ENCODE measurements at places on chromosomes 1 and 21.

DNA sequence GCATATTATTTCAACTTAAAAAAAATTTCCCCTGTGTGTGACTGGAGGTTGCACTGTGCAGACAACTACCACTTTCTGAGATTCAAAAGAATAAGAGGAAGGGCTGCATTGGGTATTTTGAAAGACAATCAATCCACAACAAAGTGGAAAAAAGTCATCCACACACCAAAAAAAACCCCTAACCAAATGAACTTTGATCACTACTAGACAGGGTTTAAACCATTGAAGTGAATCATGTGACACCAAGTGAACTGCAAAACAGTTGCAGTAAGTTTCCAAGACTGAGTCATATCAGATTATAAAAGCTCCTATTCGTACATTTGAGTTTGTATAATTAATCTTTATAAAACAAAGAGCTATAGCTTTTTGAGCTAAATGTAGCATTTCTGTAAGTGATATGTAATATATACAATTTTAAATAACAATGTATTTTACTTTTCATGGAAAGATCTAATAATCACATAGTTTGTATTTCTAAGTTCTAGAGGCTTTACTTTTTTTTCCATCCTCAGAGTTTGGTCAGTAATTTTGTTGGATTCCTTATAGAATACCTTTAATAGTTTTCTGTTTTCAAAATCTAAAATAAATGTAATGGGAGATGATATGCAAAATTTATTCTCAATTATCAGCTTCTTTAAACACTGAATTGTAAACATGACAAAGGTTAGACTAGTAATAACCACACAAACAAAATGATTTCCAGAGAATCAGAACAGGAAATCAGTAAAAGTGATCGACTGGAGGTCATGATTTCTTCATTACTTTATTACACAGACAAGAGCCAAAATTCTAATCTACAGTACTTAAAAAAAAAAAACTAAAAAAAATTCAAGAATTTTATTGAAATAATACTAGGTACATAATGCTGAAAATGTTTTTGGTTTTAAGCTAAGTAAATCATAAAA lies 50.5 kb upstream of the GFI1 start:
- DNase-seq, result no peak

DNA sequence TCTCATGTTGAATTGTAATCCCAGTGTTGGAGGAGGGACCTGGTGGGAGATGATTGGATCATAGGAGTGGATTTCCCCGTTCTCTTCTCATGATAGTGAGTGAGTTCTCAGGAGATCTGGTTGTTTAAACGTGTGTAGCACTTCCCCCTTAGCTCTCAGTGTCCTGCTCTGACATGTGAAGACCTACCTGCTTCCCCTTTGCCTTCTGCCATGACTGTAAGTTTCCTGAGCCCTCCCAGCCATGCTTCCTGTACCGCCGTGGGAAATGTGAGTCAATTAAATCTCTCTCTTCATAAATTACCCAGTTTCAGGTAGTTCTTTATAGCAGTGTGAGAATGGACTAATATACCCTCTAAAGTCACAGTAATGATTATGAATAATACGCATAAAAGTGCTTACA lies 248.4 kb upstream of the LRRC7 start:
- DNase-seq, result no peak

- no peak for DNase-seq
Measured at GRCh38 chr1:59549903-59550302, 253.0 kb downstream of the FGGY start.

DNA sequence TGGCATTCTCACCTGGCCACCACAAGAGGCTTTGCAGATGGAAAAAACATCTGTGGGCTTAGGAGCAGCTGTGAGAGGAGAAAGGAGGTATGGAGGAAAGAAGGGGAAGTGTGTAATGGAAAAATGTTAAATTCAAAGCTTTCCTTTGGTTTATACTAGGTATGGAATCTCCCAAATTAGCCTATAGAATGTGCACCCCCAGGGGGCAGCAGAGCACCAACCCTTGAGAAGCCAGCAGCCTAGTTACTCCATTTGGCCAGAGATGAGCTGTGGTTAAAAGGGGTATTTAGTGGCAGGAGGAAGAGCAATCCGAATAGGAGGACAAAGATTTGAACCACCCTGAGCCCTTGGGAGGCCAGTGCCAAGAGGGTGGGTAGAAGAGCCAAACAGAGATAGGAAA lies 97.5 kb upstream of the CTTNBP2NL start:
- DNase-seq, result no peak

DNA sequence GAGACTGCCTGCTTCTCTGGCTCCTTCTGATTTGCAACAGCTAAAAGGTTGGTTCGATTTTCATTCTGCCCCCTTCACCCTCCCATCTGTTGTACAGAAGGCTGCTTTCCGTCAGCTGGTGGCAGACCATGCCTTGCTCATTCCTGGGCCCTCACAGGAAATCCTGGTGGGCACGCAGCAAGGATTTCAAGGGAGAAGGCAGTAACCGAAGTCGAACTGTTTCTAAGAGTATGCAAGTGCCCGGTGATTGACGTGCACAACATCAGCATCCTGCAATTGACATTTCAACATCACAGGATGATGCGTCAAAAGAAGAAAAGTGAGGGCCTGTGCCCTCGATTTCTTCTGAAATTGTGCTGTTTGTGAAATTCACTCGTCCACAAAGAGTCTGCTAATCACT lies 83.8 kb downstream of the PLPP3 start:
- no peak for DNase-seq

- DNase-seq, result no peak
Measured at GRCh38 chr1:157004806-157005205, 40.7 kb downstream of the ARHGEF11 start.

DNA sequence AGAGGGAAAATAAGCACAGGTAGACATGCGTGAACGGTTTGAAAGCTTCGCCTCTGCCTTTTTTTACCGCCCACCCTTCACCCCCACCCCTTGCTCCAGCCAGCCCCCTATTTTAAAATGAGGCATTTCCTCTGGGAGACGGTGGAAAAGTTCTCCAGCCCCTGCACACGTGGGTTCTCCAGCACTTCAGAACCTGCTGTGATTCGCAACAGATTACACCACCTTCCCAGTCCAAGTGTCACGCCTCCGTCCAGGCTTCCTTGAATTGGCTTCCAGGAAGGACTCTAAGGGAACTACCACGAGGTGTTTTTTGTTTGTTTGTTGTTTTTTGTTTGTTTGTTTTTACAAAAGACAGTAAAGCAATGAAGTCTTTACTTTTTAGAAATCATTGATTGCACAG lies 2.6 kb downstream of the LRRC7 start:
- no peak for DNase-seq

GRCh38 chr1:100130552-100131077 lies 2.1 kb downstream of the SASS6 start:
- DNase-seq, result no peak

DNA sequence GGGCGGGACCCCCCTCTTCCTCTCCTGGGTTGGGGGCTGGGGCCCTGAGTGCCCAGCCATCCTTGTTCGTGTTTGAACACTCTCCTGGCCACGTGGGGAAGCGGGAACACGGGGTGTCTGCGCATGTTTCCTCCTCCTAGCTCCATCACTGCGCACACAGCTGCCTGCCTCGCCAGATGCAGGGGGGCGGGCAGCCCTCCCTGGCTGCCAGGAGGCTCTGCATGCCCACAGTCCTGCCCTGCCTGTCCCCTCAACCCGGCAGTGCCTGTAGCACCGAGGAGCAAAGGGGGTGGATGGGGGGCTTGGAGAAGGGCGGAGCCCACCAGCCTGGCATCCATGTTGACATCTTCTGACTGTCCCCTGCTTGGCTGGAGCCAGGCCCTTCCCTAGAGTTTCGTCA lies 1.8 kb upstream of the SLC25A34 start:
- no peak for DNase-seq

GRCh38 chr21:34809822-34810221 lies 141.0 kb downstream of the CLIC6 start:
- no peak for DNase-seq

- DNase-seq, result no peak
Measured at GRCh38 chr1:20318971-20319370, 28.3 kb downstream of the VWA5B1 start.

DNA sequence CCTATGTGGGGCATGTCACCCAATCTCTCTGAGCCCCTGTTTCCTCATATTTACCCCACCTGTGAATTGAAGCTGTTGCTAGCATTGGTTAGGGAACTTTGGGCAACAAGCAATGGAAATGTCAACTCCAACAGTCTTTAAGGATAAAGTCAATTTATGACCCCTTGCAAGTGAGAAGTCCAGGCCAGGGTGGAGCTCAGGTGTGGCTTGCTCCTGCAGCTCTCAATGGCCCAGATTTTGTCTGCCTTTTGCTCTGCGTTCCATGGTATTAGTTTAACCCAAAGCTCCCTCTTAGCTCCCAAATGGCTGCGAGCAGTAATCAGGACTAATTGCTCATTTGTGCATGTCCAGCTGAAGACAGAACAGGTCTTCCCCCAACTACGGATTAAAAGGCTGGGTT lies 70.4 kb upstream of the ABCG1 start:
- DNase-seq, result no peak

- no peak for DNase-seq
Measured at GRCh38 chr1:64699327-64699726, 45.5 kb upstream of the RAVER2 start.

DNA sequence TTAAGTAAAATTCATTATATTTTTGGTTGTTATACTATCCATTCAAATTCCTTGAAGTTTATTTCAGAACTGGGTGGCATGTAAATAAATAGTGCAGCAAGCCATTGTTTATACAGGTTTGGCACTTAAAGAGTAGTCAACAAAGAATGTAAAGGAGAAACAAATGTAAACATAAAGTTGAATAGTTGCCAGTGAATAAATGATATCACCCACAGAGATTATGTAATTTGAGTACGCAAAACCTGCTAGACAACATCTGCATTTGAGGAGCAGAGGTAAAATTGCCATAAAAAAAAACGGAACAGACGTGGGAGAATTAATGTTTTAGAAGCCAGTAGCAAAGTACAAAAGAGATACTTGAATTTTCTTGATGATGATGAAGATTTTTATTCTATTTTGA lies 111.6 kb downstream of the ADGRL2 start:
- DNase-seq, result no peak

GRCh38 chr1:99139876-99140275 lies 124.4 kb upstream of the PLPPR4 start:
- no peak for DNase-seq

Data from stimulated activated CD4-positive, alpha-beta T cell treated with anti-CD3 and anti-CD28 coated beads, Interleukin-4, amount 100 ng/mL, for 4 hours (primary cell).